Stimulated activated CD8-positive, alpha-beta memory T cell treated with anti-CD3 and anti-CD28 coated beads, Interleukin-2, amount 100 ng/mL, for 1 hour (primary cell): ENCODE measurements at places on chromosomes 2 and 18.

DNA sequence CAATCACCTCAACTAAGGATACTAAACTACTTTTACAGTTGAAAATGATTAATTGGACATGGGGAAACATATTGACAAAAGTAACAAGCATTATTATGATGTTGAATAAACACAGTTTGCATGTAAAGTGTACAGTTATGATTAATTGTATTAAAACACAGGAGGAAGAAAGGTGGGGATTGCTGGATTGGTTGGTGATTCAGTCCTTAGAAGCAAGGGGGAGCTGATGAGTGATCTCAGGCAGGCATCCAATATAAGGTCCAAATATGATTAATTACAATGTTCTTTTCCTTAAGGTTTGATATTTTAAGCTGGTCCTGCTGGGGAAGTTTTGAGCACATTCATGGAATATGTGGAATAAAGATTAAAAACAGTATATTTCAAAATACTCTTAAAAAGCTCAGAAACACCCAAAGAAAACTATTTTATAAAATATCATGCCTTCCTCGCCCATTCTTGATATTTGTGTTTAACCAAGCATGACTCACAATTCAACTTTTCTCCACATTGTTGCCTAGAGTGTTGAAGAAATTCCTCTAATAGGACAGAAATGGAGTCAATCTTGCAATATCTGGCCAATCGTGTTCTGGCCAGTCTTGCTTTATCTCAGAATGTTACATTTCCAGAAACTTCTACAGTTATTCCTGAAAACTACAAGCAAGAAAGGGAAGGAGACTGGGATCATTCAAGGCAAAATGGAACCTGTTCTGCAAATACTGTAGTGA lies 268.2 kb downstream of the RPIA start:
- no peak for DNase-seq

DNA sequence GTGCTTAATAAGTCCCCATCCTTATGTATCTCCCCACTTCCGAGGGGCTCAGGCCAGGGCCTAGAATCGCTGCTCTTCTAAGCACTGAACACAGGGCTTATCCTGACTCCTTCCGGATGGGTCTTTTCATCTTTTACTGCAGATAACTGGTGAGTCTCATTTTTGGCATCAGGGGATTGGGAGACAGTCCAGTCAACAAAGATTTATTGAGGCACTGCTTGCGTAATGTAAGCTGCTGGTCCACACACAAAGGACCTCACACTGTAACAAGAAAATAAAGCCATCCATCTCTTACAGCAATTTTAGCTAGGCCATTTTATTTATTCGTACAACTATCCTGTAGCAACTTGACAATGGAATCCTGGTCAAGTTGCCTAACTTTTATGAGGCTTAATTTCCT lies 600.5 kb downstream of the CNTNAP5 start:
- no peak for DNase-seq

GRCh38 chr2:174568425-174568824 lies 29.2 kb downstream of the WIPF1 start:
- DNase-seq = no peak

DNA sequence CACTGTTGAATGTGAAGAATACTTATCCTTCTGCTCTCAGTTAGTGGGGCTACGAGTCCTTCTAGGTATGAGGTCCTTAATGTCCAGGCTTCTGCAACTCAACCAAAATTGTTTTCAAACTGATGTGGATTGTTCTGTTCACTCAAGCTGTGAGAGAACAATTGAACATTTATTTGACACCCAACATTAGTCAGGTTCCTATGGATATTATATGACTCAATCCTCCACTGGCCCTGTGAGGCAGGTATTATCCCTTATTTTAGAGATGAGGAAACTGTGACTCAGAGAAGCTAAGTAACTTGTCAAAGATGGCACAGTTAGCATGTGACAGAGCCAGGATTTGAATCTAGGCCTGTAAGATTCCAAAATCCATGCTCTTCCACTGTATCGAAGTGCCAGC lies 1.2 kb upstream of the LYG2 start:
- DNase-seq = no peak

GRCh38 chr2:95264624-95265023 lies 9.6 kb upstream of the PROM2 start:
- no peak for DNase-seq

GRCh38 chr2:238238311-238238765 lies 1.5 kb downstream of the HES6 start:
- DNase-seq = no peak

DNA sequence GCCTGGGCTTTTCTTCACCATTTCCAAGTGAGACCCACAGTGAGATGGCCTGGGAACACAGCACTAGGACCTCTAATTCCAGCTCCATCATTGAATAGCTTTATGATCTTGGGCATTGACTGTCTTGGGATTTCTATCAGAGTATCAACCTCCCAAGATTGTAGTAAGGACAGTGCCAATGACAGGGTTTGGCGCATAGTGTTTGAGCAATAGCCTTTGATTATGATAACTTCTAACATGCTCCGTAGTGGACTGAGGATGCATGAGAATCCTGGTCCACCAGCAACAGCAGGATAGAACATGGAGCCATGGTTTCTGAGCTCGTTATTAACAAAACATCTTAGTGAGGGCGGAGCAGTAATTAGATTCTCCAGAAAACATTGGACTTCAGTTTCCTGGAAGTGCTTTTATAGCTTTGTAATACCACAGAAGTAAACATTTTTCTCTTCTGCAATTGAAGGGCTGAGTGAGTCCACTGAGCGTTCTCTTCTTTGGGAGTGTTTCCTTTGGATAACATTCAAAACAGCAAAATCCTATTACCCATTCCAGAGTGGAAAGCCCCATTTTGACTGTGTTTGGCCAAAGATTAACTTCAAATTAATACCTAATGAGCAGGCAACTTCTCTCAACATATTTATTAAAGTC lies 63.7 kb downstream of the IL1R2 start:
- DNase-seq = no peak

DNA sequence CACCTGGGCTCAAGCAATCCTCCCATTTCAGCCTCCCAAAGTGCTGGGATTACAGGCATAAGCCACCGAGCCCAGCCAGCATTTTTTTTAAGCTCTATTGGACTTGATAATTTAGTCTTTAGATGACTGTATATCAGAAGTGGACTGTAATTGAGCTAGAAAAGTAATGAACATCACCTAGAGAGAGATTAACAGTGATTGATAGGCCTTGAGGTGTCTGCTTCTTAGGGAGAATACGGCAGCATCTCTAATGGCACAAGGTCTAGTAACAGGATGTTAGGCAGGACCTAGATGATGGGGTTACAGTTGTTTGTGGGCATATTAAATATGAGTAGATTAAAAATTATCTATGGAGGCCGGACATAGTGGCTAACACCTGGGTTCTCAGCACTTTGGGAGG lies 17.7 kb upstream of the UGGT1 start:
- no peak for DNase-seq

DNA sequence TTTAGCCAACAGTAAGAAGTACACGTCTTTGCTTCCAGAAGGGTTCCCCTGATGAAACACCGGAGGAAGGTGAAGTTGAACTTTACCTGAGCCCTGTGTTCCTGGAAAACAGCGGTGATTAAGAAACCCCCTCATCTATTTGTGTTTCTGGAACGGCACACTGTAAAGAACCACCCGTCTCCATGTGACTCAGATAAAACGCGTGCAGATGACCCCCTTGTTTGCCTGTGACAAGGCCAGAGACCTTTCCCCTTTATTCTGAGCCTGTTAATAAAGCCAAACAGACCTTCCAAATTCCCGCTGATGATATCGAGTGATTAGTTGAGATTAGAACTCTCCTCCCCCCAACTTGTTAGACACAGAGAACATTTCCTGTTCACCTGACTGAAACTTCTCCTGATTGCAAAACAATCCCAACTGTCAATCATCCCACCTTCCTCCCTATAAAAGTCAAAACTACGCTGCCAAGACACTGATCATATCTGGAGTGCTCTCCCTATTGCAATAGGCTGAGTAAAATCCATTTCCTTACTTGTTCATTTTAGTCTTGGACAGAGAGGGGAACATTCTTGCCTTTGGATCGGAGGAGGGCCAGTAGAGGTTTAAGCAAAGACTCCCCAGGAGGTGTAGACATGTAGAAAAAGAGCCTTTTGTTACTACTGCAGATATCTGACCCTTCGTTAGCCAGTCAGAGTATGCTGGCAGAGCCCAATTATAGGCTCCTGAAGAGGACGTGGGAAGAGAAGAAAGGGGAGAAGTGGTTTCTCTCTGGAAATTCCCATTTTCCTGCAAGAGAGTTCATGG lies 914 bp upstream of the IWS1 start:
- no peak for DNase-seq

GRCh38 chr2:236086971-236087465 lies 81.2 kb downstream of the GBX2 start:
- no peak for DNase-seq

GRCh38 chr18:74166386-74166785 lies 18.1 kb downstream of the TIMM21 start:
- DNase-seq = no peak

GRCh38 chr2:102544182-102544581 lies 71.2 kb downstream of the SLC9A4 start:
- DNase-seq = no peak

DNA sequence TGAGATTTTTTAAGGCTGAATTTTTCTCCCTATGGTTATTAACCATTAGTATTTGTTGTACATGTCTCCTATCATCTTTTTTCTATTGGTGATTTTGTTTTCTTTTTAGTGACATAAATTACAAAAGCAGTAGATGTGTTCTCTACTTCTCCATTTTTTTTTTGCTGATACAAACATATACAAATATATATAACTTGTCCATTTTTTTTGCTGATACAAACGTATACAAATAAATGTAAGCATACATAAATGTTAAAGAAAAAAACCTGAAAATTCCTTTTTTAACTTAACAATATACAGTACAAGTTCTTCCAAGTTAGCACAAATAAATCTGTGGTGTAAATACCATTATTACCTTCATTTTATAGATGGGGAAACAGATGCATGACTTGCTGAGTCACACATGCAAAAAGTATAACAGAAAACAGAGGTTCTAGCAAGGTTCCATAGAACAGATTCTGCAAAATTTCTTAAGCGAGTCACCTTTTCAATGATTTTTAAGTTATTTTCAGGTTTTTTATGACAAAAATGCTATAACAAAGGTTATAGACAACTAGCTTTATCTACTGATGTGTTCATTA lies 2.1 kb downstream of the MSGN1 start:
- DNase-seq = no peak

DNA sequence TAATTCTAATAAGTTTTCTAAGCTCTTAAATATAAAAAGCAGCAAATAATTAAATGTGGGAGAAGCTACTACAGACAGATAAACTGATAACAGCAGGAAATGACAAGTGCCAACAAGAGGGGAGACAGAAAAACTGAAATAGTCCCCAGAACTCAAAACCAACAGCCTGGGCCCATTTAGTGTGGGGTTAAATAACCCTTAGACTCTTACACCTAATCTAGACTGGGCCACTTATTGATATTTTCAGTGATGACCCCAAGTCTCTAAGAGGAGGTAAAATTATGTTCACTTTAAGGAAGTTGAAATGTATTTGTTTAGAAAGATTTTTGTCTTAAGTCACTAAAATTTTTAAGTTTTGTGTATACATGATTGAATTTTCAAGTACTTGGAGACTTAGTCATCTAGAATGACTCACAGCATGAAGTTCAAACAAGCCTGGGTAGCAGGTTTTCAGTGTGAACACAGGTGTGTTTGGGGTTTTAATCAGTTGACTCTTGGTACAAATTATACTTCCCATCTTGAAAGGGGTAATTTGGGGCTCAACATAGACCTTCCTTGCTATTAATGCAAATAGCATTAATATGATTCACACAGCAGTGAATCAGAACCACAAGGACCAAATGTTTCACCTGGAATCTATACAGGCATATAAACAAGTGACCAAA lies 54.9 kb upstream of the MYO3B start:
- no peak for DNase-seq

- DNase-seq = no peak
Measured at GRCh38 chr2:117786520-117786919, 28.0 kb upstream of the DDX18 start.

- DNase-seq = no peak
Measured at GRCh38 chr2:57207191-57207590, 839.4 kb upstream of the VRK2 start.

DNA sequence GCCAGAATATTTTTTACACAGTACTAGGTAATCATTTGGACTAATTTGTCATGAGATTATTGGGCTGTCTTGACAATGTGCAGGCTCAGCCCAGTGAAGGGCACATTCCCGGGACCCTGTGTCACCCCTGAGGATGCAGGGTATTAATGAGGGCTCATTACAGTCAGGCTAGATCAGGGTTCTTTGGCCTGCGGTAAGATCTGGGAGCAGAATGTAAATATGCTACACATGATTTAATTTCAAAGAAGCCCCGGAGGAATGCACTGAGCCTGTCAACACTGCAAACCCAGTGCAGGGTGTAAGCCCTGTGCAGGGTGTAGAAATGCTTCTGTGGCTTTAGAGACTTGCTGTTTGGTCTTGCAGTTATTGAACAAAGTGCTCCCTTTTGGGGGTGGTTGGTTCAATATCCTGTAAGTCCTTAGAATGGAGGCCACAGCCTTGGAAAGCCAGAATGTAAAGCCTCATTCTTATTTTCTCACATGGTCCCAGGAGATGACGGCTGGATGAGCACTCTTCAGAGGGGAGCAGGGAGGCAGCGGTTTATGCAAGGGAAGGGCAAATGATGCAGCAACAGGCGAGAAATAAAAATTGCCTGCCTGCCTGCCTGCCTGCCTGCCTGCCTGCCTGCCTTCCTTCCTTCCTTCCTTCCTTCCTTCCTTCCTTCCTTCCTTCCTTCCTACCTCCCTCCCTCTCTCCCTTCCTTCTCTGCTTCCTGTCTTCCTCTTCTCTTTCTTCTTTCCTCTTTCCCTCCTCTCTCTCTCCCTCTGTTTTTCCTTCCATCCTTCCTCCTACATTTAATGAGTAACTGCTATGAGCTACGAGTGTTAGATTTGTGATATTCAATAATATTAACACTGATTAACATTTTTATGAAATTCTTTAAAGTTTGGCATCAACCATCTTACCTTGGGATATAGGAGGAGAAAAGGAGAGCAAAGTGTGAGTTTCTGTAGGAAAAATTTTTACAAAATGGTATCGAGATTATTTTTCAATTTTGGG lies 148.8 kb downstream of the VAPA start:
- DNase-seq = no peak

- DNase-seq = no peak
Measured at GRCh38 chr2:7648221-7648795, 731.1 kb downstream of the RNF144A start.
